Myocyte (in vitro differentiated cells): ENCODE measurements at places on chromosomes 5 and 9. TPM values are rescaled to one million over a fixed set of nuclear protein-coding genes. Genes with fewer than 3 reads are reported as not detected.

- DNase-seq: no peak
Observed at GRCh38 chr9:107049803-107050184, 186.8 kb downstream of the ZNF462 start.

DNA sequence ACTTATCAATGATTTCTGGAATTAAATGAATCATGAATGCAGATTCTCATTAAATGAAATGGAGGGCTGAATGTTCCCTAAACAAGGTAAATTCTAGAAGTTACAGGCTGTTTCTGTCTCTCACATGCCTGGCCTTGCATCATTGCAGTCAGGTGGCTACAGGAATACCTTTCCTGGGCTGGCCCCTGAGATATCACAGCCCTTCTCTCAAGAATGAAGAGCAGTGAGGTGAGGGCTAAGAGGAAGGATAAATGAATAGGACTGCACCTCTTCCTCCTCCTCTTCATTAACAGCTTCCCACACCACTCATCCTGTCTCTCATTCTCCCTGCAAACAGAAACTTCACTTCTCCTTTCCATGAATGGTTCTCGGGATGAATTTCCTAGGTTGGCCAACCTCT lies 22.5 kb downstream of the ARHGEF28 start:
- DNase-seq: no peak

GRCh38 chr5:132363431-132364112 lies 5.9 kb upstream of the SLC22A5 start:
- DNase-seq: peak; percentile 91

DNA sequence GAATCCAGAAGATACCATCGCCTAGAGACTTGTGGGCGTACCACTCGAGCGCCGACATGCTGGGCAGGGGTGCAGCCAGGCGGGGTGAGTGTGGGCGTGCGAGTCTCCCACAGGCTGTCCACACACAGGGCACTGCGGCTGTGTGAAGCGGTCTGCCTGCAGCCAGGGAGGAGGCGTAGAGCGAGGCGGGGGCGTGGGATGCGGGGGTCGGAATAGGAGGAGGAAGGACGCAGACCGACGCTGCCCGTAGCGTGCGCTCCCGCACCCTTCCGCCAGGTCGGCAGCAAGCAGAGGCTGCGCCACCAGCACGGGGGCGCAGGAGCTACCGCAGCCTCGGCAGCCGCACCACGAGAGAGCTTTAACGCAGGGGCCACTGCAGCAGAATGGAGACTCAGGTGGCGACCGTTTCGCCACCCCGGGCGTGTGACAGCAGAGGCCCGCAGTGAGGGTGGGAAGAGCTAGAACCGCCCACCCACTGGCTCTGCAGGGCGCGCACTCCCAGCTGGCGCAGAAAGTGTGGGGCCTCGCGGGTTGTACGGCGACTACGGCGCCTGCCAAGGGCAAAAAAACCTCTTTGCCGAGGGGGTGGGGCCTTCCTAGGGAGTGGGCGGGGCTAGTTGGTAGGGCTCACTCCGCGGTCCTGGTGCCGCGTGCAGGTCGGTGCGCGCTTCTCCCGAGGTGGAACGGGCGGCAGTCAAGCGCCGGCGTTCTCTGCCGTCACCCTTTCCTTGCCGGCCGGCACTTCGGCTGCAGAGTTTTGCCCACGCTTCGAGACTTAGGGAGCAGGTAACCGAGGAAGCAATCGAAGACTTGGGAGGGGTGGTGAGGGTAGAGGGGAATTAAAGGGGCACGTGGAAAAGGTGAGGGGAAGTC lies at the start of the genes MBLAC2 and POLR3G:
TSS of gene MBLAC2 (minus strand) at position 537 of the 873 bp plus-strand sequence. CDS start at position 58, 479 bp downstream.
TSS of gene POLR3G (plus strand) at position 630 of the 873 bp plus-strand sequence. CDS start 10,704 bp downstream, outside the sequence.
- DNase-seq: peak; percentile 92

DNA sequence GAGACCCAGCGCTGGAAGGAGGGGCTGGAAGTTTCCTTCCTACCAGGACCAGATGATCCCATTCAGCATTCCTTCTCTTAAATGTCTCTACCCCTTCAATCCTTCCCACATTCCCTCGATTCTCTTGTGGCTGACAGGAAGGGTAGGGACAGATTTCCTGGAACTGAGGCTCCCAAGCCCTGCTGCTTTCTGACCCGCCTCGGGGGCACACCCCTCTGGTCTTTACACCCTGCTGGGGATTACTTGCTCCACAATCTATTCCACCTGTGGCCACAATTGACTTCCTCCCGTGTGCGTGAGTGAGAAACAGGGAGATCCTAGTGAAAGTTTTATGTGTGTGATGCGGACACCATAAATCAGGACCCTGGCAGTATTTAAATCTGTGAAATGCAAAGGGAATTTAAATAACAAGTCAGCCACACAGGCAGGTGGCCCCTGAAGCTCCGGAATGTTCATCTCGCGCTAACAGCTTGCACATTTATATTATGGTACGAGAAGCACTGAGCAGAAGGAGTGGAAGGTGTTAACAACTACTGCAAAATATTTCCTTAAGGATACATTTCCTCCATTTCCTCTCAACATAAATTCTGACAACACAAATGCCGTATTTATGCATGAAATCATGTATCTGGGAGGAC lies 237.5 kb downstream of the SLIT3 start:
- no peak for DNase-seq

GRCh38 chr5:1202026-1202797 lies 817 bp downstream of the SLC6A19 start:
- DNase-seq: no peak

- no peak for DNase-seq
Observed at GRCh38 chr9:90249094-90249493, 393.5 kb downstream of the DIRAS2 start.

Gene CTXN3
- total RNA-seq: not detected in 2 replicates

Gene ENTPD2
- total RNA-seq: 0.13 and 0.68 TPM in 2 replicates

DNA sequence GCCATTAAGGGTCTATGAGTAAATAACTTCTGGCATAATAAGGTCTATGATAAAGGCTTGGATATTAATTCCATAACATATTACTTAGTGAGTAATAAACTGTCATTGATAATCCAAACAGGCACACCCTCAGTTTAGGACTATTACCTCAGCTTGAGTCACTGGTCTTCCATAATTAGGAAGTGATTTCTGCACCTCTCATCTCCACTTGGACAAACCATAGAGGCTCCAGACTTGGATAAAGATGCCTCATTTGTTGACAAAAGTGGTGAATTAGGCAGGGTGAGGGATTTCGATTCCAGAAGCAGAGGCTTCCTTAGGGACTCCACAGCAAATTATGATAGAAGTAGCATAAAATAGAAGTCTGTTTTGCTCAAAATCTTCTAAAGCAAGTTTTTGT lies 127.5 kb upstream of the MTAP start:
- DNase-seq: no peak

GRCh38 chr5:142644640-142645361 lies 41.1 kb downstream of the FGF1 start:
- DNase-seq: peak; percentile 93

DNA sequence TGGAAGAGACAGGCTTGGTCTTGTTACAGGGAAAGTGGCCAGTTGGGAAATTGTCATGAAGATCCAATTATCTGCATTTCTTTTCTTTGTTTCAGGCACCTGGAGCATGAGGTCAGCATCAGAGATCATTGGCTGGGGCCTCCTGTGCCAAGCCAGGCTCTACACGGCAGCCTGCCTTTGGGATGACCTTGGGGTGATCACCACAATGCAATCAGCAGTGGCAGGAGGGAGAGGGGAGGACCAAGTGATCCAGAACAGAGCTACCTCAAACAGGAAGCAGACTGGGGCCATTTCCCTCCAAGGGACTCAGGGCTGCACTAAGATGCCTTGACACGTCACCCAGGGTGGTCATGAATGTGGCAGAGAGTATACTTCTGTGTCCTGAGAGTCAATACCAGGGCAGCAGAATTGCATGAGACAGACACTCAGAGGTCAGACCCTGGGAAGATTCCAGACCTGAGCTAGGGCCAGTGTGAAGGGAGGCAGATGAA lies 8.9 kb downstream of the SMIM23 start:
- DNase-seq: no peak

Gene SHC3
- total RNA-seq: 0.05 and 0.16 TPM in 2 replicates

DNA sequence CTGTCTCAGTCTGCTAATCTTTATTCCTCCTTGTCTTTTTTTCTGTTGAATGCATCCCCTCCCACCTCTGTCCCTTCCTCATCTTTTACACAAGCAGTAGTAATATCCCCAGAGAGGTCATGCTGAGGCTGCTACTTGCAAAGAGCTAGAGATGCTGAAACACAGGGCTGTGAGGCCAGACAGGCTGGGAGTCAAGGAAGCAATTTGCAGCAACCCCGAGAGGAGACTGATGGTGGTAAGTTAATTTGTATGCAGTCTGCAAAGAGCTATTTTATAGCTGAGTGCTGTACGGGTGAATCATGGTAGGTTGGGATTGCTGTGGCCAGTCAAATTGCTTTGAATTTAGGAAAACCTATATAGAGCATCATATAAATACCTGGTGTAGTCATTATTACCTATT lies 90.2 kb upstream of the SLC24A2 start:
- DNase-seq: no peak

- DNase-seq: no peak
Observed at GRCh38 chr9:5813824-5814223, 19.1 kb downstream of the ERMP1 start.

- DNase-seq: no peak
Observed at GRCh38 chr5:34041247-34041972, 1.6 kb downstream of the C1QTNF3 start.

GRCh38 chr9:37923796-37924427 lies 20.0 kb upstream of the SLC25A51 start:
- no peak for DNase-seq

DNA sequence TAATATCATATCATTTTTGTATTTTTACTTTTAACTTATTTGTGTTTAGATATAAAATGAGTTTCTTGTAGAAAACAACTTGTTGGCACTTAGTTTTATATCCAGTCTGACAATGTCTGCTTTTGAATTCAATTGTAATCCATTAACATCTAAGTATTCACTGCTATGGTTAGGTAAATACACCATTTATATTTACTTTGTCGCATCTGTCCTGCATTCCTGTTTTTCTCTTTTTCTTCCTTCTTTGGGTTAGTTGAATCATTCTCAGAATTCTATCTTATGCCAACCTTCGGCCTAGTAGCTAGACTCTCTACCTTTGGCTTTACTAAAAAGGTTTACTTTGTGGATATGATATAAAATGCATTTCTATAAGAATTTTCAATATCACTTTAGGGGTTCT lies 107.6 kb downstream of the PLCXD3 start:
- DNase-seq: no peak

DNA sequence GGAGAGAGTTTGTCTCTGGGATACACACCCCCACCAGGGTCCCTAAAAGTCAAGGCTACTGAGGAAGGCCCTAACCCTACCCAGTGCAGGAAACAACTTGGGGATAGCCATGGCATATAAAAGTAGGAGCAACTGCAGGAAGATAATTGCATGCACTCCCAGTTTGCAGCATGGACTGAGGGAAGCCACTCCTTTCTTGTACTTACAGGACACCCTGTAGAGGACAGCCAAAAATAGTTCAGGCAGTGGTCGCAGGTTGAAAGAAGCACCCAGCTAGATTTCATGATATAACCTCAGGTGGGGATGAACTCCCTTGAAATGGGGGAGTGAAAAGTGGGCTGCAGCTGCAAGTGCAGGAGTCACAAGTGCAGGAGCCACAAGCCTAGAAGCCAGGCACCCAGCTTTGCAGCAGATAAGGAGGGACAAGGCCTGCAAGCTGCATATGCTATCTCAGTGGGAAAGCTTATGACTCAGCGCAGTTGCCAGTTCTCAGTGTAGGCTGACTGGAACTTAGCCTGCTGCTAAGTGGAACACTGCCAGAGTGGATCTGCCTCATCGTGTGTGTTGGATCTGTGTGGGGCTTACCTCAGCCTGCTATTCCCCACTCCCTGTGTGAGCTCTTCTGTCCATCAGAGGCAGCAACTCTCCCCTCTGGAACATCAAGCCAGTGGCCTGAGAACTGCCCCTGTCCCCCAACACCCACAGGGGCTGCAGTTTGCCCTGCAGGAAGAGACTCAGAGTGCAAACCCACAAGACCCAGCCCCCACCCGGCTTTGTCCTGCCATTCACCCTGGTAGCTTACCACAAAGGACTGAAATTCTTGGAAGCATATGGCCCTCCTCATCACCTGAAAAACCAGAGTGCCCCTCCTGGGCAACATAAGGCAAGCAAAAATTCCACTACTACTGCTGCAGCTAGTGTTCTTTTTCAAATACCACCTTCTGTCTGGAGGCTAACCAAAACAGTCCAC lies 42.7 kb downstream of the CYLC2 start:
- DNase-seq: no peak

DNA sequence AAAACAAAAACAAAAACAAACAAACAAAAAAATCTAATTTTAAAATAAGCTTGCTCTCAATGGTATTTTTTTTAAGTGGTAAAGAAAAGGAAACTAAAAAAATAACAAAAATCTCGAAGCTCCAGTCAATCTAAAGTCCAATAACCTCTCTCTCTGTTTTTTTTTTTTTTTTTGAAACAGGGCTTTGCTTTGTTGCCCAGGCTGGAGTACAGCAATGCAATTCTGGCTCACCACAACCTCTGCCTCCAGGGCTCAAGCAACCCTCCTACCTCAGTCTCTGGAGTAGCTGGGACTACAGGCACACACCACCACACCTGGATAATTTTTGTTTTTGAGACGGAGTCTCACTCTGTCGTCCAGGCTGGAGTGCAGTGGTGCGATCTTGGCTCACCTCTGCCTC lies 25.9 kb upstream of the GLDC start:
- DNase-seq: no peak

- DNase-seq: no peak
Observed at GRCh38 chr9:15641291-15641690, 88.4 kb downstream of the CCDC171 start.

- DNase-seq: no peak
Observed at GRCh38 chr9:4905135-4905490, 80.0 kb upstream of the JAK2 start.

- DNase-seq: no peak
Observed at GRCh38 chr9:134557331-134557730, 84.3 kb upstream of the COL5A1 start.

- DNase-seq: no peak
Observed at GRCh38 chr5:75710637-75711036, 6.6 kb downstream of the POC5 start.

Gene CTNND2
- 0.05 TPM in 1 of 2 replicates, not detected in the other for total RNA-seq

DNA sequence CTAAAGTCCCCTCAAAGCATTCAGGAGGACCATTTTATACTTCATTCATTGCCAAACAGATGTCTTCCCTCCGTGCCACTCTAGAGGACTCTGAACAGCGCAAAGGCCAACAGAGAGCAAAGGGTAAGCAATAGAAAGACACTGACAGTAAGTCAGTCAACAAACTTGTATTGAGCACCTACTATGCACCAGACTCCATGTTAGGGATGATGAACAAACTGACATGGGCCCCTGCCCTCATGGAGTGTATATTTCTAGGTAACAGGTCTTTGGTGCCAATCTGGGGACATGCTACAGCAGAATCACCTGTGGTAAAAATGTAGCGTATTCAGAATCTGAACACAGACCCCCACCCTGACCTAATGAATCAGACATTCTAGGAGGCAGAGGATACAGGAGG lies 3.5 kb upstream of the ACO1 start:
- no peak for DNase-seq
